ENCODE measurements at places on chromosomes 3 and 15.

DNA sequence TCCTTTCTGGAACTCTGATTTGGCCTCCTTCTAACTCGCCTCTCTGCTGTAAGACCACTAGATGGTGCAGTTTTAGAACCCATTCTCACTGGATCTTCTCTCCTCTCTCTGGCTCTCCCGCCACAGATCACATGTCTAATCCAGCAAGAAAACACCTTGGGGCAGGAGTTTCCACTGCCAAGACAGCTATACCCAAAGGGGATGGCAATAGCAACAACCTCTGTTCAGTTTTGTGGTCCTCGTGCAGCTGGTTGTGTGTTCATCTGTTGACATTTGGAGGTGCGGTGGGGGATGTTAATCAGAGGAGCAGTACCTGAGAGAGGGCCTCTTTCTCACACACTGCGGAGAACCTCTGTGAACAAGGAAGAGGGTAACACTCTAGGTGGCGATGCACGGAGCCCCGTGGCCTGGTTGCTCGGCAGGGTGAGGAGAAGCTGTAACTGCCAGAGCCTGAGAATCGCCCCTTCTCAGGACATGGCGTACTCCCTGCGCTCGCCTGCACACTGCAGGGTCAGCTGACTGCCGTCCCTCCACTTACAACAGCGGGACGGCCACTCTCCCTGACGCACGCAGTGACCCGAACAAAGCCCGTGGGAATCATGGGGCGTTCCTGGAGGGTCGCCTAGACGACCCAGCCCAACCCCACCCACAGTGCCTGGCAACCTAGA, at the start of gene TEX55:
TEX55 (plus strand) TSS at position 666 of the 668 bp plus-strand sequence. CDS start 25 bp downstream, outside the sequence.
- ATAC-seq = no peak

- no peak for ATAC-seq
These were observed 79.4 kb downstream of the GTPBP8 start for GRCh38 chr3:113070072-113070640.

DNA sequence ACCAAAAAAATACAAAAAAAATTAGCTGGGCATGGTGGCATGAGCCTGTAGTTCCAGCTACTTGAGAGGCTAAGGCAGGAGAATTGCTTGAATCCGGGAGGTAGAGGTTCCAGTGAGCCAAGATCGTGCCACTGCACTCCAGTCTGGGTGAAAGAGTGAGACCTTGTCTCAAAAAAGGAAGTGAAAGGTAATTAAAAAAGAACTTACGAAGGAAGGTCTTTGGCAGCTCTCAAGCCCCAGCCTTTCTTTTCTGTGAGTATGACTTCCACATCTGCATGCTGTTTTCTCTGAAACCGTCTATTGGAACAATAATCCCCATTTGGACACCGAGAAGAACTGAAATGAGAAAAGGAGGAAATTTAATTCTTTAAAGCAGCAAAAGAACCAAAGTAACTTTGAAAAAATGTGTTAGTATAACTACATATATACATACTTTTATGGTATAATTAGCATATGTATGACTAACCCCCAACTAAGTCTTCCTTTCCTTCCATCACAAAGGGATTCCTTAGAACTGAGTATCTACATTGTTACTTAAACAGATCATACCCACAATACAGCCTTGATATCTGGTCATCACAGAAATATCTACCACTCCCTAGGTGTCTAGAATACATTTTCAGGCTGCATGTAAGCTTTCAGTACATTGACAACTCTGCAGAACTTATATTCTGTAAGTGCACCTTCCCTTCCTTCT, 50.1 kb downstream of the SETD2 start:
- no peak for ATAC-seq

DNA sequence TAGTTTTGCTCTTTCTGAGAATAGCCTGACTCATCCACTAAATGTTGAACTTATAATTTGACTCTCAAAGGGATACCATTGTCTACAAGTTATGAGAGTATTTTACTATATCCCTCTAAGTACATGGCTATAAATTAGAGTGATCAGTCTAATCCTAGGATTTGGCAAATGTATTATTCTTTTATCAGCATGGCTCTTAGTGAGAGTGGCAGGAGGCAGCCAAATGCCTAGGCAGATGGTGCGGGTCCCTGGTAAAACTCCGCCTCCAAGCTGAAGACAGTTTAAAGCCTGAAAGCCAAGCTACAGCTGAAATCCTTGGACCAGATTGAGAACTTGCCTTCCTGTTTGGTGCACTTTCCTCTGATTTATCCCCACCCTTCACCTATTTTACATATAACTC, 631.8 kb downstream of the SQOR start:
- ATAC-seq = no peak

DNA sequence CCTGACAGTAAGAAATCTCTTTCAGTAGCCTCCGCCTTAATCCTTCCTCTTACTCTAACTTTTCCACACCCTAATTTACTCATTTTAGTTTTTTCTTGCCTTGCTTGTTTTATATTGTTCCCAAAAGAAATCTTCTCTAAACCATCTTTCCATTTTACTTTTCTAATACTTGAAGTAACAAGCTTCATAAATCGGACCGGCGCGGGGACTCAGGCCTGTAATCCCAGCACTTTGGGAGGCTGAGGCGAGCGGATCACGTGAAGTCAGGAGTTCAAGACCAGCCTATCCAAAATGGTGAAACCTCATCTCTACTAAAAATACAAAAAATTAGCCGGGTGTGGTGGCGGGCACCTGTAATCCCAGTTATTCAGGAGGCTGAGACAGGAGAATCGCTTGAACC, 17.3 kb downstream of the ZNF148 start:
- ATAC-seq = no peak

DNA sequence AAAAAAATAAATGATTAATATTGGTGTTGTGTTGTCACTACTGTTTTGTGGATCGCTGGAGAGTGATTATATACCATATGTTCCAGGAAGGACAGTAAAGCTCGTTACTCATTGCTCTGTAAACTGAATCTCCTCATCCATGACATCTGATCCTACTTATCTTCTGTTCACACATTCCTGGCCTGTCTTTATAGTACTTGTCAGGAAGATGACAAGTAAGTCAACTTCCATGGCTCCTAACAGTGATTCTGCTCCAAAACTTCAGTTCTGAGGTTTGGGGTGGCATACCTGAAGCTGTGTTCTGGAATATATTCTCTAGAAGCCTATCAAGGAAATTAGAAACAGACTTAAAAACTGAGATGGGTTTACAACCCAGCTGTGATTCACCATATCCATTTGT, 288.9 kb downstream of the ZBBX start:
- ATAC-seq = no peak

- ATAC-seq = no peak
These were observed 30.8 kb upstream of the ARF4 start for GRCh38 chr3:57627976-57628375.

DNA sequence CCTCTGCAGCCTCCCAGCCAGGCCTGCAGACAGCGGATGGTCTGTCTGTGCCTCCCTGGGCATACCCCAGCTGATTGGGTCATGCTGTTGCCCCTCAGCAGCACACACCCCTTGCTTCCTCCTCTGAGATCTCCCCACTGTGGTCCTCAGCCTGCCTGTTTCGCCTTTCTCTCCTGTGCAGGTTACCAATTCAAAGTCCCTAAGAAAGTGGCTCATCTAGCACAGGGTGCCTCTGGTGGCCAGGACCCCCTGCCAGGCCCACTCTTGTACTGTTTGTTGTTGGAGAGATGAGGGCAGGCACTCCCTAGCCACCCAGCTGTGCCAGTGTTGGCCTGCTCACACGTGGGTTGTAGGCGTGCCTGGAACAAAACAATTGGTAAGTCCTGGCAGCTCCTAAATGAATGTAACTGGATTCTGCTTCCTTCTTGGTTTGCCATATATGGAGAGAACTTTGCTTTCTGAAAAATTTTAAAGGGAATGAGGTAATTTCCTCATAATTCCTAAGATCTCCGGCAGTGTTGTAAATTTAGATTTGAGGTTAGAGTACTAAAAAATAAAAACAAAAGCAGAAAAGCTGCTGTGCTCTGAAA, 213.2 kb upstream of the IL12A start:
- ATAC-seq = no peak

- no peak for ATAC-seq
These were observed 228 bp downstream of the GLT8D1 start for GRCh38 chr3:52705438-52705687.

GRCh38 chr3:112366522-112366921, 33.6 kb downstream of the CD200 start:
- ATAC-seq = no peak

All from activated CD4-positive, CD25-positive, alpha-beta regulatory T cell treated with anti-CD3 and anti-CD28 coated beads, Interleukin-2, amount 50 U/mL, for 24 hours (primary cell).